ENCODE measurements at places on chromosomes 7 and 10.

GRCh38 chr7:45215601-45216062 is 58.0 kb downstream of the RAMP3 start:
- no peak for DNase-seq

GRCh38 chr7:49060743-49061142 is 136.4 kb downstream of the CDC14C start:
- no peak for DNase-seq

DNA sequence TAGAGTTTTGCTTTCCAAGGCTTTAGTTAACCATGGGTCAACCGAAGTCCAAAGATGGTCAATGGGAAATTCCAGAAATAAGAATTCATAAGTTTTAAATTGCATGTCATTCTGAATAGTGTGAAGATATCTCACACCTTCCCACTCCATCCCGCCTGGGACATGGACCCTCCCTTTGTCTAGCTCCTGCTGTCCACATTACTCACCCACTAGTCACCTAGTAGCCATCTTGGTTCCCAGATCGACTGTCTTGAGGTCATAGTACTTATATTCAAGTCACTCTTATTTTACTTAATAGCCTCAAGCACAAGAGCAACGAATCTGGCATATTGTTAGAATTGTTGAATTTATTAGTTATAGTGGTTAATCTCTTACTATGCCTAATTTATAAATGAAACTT is 366.6 kb downstream of the PRPF18 start:
- DNase-seq, result no peak

DNA sequence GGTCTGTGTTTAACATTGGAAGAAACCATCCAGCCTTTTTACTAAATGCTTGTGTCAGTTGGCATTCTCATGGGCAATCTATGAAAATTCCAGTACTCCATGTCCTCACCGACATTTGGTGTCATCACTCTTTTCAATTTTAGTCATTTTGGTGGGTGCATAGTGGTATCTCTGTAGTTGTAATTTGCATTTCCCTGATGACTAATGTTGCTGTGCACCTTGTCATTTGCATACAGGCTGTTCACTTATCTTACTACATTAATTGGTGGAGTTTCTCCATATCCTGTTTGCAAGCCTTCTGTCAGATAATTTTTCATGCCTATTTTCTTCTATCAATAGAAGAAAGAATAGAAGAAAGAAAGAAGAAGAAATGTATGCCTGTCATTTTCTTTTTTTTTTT is 73.7 kb downstream of the PLPP4 start:
- DNase-seq, result no peak

DNA sequence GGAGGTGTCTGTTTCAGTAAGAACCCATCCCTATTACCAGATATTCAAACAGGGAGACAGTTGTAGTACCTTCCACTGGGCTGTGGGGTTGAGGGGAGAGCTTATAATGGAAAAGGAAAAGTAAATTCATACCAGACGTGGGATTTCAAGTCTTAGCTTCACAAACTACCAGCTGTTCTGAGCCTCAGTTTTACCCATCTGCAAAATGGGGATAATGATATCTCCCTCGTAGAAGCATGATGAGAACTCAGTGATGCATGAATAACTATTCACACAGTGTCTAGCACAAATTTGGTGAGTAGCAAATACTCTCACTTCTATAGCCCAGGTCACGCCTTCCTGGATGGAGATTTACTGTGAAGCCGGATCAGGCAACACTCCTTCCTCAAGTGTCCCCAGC is 29.1 kb upstream of the IKZF1 start:
- DNase-seq, result no peak

DNA sequence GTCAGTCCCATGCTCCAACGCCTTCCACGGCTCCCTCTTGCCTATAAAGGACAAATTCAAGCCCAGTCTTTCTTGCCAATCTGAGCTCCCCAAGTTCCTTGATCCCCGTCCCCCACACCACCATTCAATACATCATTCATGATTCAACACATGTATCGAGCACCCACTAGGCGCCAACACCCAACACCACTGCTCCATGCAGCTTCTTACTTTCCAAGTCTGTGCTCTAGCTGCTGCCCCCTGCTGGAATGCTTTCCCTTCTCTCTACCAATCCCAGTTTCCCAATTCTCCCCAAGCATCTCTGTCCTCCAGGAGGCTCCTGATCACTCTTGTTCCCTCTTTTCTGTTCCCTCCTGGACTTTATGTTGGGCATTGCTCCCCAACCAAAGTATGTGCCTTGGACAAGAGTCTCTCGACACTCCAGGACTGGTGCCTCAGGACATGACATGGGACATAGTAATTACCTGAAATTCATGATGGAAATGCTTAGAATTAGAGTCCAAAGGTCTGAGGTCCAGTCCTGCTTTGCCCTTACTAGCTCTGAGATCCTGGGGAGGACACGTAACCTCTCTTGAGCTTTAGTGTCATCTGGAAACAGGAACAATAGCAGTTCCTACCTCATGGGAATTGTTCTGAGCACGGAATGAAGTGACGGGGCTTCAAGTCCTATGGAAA is 172.7 kb downstream of the NEURL1 start:
- DNase-seq, result no peak

GRCh38 chr7:39892361-39892760 is 57.7 kb upstream of the CDK13 start:
- DNase-seq, result no peak

DNA sequence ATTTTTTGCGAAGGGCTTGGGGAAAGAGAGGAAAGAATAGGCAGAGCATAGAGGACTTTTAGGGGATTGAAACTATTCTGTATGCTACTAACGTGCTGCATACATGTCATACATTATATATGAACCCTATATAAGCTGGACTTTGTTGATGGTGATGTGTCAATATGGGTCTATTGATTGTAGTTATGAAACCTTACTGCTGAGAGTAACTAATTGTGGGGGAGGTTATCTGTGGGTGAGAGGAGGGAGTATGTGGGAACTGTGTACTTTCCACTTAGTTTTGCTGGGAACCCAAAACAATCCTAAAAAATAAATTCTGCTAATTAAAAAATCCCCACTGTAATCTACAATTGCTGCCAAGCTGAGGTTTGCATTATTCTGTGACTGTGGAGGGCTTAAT is 15.3 kb upstream of the CYP2C19 start:
- DNase-seq, result no peak

- DNase-seq, result no peak
Measured at GRCh38 chr10:122311716-122312115, 40.6 kb downstream of the BTBD16 start.

DNA sequence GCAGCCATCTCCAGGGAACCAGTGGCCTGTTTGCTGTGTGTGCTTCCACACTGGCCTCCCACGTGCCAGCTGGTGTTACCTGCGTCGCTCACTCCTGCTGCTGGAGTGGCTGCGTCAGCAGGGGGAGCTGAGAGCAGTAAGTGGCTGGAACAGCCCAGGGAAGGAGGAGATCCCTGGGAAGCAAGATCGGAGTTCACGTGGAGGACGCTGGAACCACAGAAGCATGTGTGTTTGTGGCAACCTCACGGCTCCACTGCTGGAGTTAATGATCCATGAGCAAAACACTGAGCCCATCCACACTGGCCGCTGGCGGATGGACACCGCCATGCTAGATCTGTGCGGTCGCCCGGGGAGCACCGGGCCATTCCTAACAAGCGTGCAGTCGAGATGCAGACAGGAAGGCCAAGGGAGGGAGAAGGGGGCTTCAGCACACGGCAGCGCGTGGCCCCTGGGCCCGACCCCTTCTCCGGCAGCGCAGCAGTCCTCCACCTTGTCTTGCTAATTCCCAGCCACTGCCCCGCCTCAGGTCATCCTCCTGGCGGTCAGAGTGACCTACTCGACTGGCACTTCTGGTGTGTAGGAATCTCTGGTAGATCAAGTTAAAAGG is 68.5 kb upstream of the EEPD1 start:
- no peak for DNase-seq

Data from stimulated activated CD4-positive, alpha-beta T cell treated with anti-CD3 and anti-CD28 coated beads, Interleukin-2, amount 100 ng/mL, for 48 hours (primary cell).